ENCODE measurements at places on chromosomes 4 and X. TPM values are rescaled to one million over a fixed set of nuclear protein-coding genes. Genes with fewer than 3 reads are reported as not detected.

DOK7 gene
- total RNA-seq = under 0.01 TPM

GRCh38 chr4:18012807-18013462 is 8.6 kb downstream of the LCORL start:
- DNase-seq = no peak

NPY5R gene
- not detected for total RNA-seq

GRCh38 chr4:125115476-125115875 is 199.3 kb upstream of the FAT4 start:
- peak; percentile 21 for DNase-seq

DNA sequence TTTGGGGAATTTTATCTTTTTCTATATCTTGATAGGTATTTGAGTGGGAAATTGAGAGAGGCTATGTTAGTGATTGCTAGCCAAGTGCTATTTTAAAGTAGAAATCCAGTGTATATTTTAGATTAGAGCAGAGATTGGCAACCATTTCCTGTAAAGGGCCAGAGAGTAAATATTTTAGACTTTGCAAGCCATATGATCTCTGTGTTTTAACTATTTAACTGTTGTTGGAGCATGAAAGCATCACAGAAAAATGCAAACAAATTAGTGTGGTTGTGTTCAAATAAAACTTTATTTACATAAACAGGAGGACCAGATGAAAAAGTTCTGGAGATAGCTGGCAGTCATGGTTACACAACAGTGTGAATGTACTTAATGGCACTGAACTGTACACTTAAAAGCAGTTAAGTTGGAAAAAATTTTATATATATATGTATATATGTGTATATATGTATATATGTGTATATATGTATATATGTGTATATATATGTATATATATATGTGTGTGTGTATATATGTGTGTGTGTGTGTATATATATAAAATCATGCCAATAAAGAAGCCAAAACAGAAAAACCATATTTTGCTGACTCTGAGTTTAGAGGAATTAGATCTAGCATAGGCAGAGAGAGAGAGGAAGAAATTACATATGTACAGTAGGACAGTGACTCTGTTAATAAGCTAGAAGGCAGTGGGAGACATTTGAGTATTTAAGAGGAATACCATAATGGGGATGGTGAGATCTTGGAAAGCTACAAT is 83.4 kb downstream of the TMEM164 start:
- DNase-seq = peak; percentile 45

- DNase-seq = no peak
Measured at GRCh38 chr4:95178938-95179337, 369.8 kb downstream of the UNC5C start.

GRCh38 chr4:94472056-94472826 is 20.5 kb downstream of the PDLIM5 start:
- DNase-seq = peak; percentile 92

DNA sequence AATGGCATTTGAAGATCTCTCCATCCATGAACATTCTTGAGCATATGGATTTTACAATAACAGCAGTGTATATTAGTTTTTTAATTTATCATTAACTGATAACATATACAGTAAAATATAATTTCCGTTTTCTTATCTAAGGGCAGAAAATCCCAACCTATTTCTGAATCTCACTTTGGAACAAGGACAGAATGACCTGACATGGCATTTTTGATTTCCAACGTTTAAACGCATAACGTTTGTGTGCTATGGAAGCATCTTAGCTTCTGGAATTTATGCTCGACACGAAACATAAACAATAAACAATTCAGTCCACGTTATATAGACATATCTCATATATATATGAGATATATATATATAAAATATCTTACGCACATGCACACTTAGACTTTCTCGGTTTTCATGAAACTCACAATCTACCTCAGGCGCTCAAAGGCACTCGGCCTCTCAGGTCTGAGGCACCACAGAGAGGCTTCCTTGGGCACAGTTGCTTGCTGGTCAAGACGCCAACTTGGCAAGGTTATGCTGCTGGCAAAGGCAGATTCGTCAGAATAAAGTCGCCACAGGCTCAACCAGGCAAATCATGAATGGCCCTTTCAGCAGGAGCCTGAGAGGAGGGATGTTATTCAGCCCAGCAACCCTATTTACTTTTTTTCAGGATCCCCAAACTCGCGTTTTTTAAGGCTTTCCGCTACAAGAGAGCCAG is 1.0 kb upstream of the UGT8 start:
- no peak for DNase-seq

GRCh38 chr4:11098461-11098860 is 330.2 kb downstream of the HS3ST1 start:
- no peak for DNase-seq

- DNase-seq = no peak
Measured at GRCh38 chrX:72467135-72467534, 105.5 kb downstream of the HDAC8 start.

DNA sequence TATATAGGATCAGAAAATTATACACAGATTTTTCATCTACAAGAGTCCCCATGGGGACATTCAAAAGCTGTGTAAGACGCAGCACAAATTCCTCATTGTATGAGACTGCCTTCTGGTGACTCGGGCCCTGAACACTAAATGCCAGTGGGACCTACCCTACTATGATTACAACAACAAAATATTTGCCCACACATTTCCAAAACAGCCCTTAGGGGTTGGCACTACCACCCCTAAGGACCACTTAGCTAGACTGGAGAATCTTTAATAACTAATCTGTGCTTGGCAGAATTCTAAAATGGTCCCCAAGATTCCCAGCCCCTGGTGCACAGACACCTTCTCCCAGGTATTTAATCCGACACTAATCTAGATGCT is 29.1 kb downstream of the UCHL1 start:
- DNase-seq = no peak

DNA sequence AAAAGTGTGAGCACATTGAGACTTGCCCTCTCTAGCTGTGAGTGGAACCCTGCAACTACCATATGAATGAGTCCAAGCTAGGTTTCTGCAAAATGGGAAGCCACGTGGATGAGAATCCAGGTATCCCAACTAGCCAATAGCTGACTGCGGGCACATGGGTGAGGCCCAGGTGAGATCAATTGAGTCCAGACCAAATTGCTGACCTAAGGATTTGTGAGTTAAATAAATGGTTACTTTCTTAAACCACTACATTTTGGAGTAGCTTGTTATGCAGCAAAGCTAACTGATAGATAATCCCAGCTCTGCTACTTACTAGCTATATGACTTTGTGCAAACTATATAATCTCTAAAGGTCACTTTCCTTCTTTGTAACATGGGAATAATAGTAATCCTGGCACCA is 150.3 kb upstream of the LCORL start:
- DNase-seq = no peak

GRCh38 chr4:14566518-14566917 is 435.8 kb upstream of the CPEB2 start:
- DNase-seq = peak; percentile 59

TRIML2 gene
- 0.26 TPM for total RNA-seq

DNA sequence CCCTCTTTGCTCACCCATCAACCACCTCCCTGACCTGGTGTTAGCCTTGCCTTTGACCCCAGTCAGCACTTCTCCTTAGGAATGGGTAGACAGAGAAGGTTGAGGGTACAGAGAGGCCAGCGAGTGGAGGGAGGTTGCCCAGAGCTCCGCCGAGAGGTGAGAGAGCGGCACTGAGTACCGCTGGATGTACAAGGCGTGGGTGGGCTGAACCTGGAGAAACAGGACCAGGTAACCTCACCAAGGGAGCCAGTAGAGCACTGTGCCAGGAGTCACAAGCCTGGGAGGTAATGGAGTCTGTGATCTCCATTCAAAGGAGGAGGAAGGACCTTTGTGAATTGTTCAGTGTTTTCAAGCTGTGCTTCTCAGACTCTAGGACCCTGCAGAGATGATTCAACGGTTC is 256.2 kb downstream of the EVC2 start:
- DNase-seq = no peak

CLDN22 gene
- not detected for total RNA-seq

GRCh38 chr4:165879641-165880040 is 6.6 kb downstream of the TLL1 start:
- DNase-seq = no peak

DNA sequence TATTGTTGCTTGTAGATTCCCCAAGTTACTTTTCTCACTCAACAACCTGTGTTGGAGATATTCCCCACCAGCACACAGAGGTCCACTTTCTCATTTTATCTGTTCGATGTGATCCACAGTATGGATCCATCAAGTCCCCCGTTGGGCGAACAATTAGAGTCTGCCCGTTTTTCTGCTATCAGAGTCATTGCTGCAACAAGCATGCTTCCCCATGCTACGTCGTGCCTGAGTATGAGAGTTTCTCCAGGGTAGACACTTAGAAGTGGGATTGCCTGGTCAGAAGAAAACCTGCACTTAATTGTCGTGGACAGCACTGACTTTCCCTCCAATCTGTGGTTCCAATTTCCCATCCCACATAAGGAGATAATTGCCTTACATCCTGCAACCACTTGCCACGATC is 62.7 kb upstream of the SHOX start:
- no peak for DNase-seq

DNA sequence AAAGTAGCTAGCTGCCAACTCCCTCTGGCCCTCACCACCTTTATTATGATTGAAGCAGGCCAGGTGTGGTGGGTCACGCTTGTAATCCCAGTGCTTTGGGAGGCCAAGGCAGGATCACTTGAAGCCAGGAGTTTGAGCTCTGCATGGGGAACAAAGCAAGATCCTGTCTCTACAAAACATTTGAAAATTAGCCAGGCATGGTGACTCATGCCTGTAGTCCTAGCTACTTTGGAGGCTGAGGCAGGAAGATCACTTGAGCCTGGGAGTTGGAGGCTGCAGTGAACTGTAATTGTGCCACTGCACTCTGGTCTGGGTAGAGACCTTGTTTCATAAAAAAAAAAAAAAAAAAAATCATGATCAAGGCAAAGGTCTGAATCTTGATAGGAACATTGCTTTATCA is 467.0 kb upstream of the DIPK2B start:
- DNase-seq = peak; percentile 40

KIAA1210 gene
- not detected for total RNA-seq

DNA sequence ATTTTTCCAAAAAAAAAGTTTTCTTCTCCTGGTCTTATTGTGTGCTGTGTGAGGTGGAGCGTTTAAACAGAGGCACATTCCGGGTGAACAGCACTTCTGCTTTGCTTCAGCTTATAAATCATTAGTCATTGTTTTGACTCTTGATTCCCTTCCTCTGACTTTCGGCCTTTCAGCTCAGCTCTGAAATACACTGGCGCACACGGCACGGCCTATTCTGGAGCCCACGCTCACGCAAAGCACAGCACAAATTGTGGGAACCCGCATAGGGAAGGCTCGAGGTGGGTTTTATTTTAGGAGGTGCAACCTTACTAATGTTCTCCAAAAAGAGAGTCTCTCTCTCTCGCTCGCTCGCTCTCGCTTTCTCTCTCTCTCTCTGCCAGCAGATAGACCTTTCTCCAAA is 4.0 kb downstream of the POU3F4 start:
- DNase-seq = no peak

ADH6 gene
- not detected for total RNA-seq

- DNase-seq = peak; percentile 95
Measured at GRCh38 chr4:13918991-13919441, 291.5 kb upstream of the BOD1L1 start.

DCLK2 gene
- total RNA-seq = 14.0 TPM

KLB gene
- total RNA-seq = not detected

GRCh38 chrX:63935835-63936234 is 150.8 kb upstream of the ARHGEF9 start:
- DNase-seq = no peak

DNA sequence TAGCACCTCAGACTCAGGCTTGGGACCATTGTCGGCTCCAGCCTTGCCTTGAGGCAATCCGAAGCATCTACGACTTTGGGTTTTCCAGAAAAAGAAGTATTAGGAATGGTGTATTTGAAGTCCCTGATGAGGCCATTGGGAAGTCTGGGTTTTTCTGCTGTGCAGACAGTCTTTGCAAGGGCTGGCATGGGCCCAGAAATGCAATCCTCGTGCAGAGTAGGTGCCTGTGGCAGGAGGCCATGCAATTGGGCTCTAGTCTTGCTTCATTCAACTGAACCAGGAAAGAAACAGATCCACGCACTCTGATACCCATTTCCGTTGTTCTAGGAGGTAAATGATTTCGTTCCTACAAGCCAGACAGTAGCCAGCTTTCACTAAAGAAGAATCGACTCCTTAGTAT is 12.4 kb downstream of the ZFP92 start:
- DNase-seq = no peak

DNA sequence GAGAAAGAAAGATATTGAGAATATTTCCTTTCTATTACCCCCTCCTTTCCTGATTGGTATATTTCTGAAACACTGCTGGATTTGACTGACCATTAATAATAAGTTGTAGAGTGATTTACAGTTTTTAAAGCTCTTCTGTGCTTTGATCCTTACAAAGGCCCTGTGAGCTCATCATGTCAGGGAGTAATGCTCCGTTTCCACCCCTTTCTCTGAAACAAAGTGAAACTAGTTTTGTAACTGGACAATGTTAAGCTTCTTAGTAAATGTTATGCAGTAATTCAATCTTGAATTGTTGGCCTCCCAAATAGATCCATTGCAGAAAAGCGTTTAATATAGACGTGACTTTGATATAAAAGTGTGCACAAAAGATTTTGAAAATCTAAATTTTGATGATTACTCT is 190.1 kb upstream of the GNPDA2 start:
- peak; percentile 15 for DNase-seq

- DNase-seq = no peak
Measured at GRCh38 chr4:116926631-116927295, 158.6 kb downstream of the TRAM1L1 start.

RADX gene
- 1.7 TPM for total RNA-seq

- DNase-seq = peak; percentile 57
Measured at GRCh38 chr4:48681856-48682255, 98.2 kb downstream of the FRYL start.

NDUFC1 gene
- 34.7 TPM for total RNA-seq

DNA sequence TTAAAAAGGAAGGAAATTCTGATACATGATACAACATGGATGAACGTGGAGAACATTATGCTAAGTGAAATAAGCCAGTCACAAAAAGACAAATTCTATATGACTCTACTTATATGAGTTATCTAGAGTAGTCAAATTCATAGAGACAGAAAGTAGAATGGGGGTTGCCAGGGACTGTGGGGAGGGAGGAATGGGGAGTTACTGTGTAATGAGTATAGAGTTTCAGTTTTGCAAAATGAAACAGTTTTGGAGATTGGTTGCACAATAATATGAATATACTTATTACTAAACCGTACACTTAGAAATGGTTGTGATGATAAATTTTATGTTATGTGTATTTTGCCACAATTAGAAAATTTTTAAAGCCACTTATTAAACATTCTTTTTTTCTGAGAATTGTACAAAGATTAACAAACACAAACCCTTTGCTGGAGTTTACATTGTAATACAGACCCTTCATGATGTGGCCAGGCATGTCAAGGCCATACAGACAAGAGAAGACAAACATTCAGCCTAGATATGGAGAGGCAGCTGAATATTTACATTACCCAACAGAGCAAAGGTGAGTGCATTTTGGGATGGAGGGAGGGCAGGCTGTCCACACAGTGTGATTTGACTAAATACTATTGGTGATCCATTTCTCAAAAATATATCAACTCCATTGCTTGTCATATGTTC is 21.2 kb upstream of the GPC3 start:
- peak; percentile 20 for DNase-seq

DNA sequence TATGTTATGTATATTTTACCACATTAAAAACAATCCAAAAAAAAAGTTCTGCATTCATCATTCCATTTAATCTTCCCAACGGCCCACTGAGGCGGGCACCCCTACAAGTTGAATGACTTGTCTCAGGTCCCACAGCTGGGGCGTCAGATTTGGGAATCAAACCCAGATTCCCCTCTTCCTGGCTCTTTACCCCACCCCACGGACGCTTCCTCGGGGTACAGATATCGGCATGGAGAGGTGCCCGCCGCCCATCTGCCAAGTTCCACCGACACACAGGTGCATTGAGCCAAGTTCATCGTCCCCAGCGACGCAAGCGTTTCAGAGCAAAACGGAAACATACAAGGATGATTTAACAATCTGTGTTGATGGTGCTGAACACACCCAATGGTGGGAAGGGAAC is 36.9 kb upstream of the MAN2B2 start:
- no peak for DNase-seq
